Muscle of back (tissue), 13 donors: ENCODE measurements at places on chromosomes 4 and X. TPM values are rescaled to one million over a fixed set of nuclear protein-coding genes. Genes with fewer than 3 reads are reported as not detected.
A peak's percentile ranks its signal among the peaks of the same experiment; 100 is the strongest.

GRCh38 chr4:28886934-28887333 lies 1833.2 kb upstream of the PCDH7 start:
- no peak for DNase-seq

DNA sequence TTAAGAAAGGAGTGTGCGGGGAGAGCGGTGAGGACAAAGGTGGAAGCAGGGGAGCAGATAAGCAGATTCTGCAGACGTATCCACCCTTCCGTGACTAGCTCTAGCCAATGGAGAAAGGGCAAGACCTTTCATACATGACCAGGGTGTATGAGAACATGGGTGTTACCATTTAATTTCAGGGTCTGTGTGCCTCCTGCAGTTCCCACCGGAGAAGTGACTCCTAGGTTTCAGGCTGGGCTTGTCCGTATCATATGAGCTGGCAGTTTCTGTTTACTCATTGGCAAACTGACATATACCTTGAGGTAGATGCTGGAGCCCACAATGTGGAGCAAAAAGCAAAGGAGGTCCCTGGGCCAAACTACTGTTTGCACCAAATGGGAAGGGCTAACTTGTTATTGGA lies 6.8 kb downstream of the RBM47 start:
- no peak for DNase-seq

DNA sequence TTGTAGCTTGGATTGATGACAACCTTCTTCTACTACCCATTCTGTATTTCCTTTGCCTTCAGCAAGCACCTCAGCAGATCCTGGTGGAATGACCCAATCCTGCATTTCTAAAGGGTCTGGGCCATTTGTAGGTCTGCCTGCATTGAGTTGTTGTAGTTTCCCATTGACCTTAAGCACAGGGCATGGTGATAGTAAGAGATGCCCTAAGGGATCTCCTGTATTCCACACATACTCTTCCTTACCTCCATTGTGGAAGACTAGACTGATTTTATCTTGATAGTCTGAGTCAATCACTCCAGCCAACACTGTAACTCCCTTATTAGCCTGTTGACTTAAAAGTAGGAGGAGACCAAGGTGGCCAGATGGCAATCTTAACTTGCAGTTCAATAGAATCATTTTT lies 184.5 kb downstream of the GRIA2 start:
- DNase-seq, result no peak

DNA sequence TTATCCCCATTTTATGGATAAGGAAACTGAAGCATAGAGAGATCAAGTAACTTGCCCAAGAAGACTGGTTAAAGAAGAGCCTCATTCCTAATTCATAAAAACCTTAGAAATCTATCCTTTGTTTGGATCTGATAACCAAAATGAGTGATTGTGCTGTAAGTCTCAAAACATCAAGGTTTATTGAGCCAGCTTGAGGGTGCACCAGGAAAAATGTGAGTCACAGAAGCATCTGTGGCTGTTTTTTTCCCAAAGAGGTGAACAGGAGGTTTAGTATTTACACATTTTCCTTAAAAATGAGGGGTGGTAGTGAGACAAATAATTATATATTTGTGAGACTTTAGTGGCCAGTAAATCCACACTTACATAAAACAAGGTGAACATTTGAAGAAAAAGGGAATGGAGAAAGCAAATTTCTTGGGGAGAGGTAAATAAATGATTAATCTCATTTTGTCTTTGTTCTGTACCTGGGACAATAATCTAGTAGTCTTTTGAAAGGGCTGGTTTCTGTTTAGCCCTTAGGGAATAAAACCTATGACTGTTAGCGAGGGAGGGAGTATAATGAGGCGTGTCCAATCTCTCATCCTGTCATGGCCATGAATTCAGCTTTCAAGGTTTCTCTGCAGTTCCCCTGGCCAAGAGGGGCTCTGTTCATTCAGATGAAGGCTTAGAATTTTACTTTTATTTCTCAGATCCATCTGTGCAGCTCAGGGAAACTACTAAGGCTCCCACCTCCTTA lies 12.2 kb upstream of the FMR1 start:
- DNase-seq, result no peak

DNA sequence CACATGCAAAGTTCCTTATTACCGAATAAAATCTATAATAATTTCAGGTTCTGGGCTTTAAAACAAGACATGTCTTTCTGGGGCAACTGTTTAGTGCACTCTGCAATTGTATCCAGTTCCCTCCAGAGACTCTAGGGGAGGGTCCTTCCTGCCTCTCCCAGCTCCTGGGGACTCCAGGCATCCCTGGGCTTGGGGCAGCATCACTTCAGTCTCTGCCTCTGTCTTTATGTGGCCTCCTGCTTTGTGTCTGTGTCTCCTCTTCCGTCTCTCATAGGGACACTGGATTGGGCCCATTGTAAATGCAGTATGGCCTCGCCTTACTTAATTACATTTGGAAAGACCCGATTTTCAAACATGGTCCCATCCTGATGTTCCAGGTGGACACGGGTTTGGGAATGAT lies 10.9 kb upstream of the ASMTL start:
- DNase-seq, result no peak

GRCh38 chrX:47200385-47201150 lies 6.9 kb downstream of the UBA1 start:
- DNase-seq, result peak; percentile 34

DNA sequence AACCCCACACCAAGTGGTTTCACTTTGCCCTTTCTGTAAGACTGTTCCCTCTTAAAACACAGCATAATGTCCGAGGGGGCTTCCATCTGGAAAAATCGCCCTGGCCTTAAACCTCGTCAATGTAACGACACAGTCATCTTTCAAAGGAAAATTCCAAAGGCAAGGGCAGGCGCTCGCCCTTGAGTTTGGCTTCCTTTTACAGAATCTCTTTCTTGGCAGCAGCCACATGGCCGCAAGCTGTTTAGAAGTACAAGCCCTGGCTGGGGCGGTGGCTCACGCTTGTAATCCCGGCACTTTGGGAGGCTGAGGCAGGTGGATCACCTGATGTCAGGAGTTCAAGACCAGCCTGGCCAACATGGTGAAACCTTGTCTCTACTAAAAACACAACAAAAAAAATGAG lies 27.1 kb upstream of the GRPEL1 start:
- no peak for DNase-seq

GRCh38 chrX:47621851-47622250 lies 2.2 kb upstream of the SYN1 start:
- DNase-seq, result no peak

DNA sequence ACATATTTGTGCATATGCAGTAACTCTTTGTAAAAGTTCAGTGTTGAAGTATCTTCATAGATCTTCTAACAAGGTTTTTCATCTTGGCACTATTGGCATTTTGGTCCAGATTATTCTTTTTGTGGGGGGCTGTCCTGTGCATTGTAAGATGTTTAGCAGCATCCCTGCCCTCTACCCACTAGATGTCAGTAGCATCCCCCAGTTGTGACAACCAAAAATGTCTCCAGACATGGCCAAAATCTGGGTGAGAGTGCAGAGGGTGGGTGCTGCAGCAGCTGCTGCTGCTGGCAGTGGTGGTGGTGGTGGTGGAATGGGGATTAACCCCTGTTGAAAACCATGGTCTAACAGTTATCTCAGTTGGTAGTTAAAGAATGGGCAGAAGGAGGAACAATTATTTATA lies 370.0 kb downstream of the GPAT3 start:
- DNase-seq, result peak; percentile 9

DNA sequence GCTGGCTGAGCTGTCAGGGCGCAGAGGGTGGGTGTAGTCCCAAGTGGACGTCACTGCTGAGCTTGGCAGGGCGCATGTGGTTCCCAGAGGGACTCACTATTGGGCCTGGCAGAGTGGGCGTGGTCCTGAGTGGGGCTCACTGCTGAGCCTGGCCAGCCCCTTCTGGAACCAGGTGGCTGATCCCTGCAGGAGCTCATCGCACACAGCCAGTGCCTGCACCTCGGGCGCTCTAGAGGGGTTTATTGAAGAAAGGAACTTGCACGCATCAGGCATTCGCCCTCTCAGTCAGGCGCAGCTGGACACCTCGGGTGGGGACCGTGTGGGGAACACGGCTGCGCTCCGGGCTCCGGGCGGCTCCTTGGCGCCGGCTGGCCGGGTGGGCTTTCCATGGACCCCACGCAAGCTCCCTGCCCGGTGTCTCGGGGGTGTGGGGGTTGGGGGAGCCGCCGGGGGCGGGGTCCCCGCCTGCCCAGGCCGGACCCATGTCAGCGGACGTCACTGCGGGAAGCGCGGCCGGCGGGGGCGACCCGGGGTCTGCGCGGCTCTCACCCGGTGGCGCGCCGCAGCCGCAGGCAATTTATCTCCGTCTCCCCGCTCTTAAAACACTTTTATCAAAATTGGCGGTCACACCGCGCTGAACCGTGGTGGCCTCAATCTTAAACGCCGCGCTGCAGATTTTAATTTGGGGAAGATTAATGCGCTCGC lies 65.4 kb upstream of the NKX1-1 start:
- DNase-seq, result no peak

- DNase-seq, result no peak
Observed at GRCh38 chr4:147791865-147792264, 60.0 kb downstream of the ARHGAP10 start.

DNA sequence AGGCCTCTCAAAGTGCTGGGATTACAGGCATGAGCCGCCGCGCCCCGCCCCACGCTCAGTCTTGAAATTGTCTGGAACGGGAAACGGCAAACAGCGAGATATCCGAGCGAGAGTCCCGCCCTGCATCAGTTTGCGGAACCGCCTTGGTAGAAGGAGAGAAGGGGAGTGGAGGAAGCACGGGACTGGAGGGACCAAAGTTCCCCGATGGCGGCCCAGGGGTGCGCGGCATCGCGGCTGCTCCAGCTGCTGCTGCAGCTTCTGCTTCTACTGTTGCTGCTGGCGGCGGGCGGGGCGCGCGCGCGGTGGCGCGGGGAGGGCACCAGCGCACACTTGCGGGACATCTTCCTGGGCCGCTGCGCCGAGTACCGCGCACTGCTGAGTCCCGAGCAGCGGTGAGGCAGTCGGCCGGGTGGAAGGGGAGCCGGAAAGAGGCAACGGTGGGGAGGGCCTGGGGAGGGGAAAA lies at the start of gene BST1:
TSS of gene BST1 (plus strand) at position 125 of the 463 bp plus-strand sequence. CDS start at position 205, 80 bp downstream.
- peak; percentile 87 for DNase-seq

DNA sequence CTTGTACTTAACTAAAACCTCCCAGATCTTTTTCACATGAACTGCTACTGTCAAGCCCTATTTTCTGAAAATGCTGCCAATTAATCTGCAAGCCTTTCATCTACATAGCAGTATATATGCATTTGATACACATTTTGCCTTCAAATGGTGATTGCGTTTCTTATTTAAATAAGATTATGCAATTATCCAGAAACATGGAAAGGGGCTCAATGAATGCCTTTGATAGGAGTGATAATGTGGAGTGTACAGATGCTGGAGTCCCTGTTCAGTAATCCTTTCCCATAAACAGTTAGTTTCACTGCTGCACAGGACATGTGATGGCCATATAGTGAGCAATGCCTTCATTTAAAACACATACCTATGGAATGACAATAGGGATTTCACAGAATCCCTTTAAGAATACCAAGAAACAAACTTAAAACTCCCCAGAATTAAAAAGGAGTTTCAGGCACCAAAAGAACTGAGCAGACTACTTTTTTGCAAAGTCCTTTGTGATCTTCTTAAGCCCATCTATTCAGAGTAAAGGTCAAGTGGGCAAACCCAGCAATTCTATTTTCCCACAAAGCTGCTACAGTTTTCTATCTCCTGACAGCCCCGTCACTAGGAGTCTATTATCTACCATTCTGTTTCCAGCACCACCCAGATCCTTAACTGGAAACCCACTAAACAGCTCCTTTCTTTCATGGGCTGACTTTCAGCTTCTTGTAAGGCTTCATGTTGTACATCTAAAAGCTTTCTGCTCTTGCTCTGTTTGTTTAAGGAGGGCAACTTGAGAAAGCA lies 120.3 kb downstream of the UNC5C start:
- DNase-seq, result peak; percentile 12

BCOR gene
- polyA plus RNA-seq, result 24.6 TPM

NDNF gene
- 17.0 TPM for polyA plus RNA-seq

PPP4R3C gene
- polyA plus RNA-seq, result not detected

COQ2 gene
- 12.0 TPM for polyA plus RNA-seq

PABPC1L2A gene
- polyA plus RNA-seq, result not detected
